AG20443 (cell line): ENCODE measurements at places on chromosomes 16 and 17.

GRCh38 chr16:13935408-13935807 is 15.5 kb downstream of the ERCC4 start:
- no peak for DNase-seq

DNA sequence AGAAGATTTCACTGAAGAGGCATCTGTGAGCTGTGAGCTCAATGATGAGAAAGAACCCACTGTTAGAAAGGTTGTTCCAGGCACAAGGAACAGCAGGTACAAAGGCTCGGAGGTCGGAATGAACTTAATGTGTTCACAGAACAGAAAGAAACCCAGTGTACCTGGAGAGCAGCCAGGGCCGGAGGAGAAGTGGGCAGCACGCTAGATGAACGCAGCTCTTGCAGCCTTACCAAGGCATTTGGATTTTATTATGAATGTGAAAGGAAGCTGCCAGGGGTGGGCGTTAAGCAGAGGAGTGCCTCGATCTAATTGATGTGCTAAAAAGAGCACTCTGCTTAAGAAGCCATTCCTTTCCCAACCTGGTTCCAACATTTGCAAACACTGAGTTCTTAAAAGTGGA is 19.0 kb downstream of the EEF2K start:
- no peak for DNase-seq

GRCh38 chr17:78409191-78409928 is 30.9 kb downstream of the PGS1 start:
- no peak for DNase-seq

DNA sequence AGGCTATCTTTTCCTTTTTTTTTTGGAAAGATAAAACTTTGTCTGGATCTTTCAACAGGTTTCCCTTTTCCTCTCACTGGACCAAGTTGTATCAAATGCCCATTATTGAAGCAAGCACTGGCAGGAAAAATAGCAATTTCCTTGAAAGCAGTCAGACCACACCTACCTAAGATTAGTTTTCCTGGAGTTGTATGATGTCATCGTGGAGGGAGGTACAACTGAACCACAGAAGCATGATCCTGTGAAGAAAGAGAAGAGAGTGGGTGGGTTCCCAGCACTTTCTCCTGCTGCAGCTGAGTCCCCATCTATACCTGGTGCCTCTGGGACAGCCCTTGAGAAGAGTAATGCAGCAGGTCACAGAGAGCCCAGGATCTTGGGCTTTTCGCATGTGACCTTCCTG is 63.6 kb upstream of the ERCC4 start:
- no peak for DNase-seq

- DNase-seq, result no peak
These were observed 395.5 kb downstream of the TMEM114 start for GRCh38 chr16:8194794-8195193.

- no peak for DNase-seq
These were observed 95.4 kb upstream of the TNRC6C start for GRCh38 chr17:77862890-77863813.

GRCh38 chr17:44916781-44917241 is 1.5 kb upstream of the GFAP start:
- DNase-seq, result peak; percentile 64

DNA sequence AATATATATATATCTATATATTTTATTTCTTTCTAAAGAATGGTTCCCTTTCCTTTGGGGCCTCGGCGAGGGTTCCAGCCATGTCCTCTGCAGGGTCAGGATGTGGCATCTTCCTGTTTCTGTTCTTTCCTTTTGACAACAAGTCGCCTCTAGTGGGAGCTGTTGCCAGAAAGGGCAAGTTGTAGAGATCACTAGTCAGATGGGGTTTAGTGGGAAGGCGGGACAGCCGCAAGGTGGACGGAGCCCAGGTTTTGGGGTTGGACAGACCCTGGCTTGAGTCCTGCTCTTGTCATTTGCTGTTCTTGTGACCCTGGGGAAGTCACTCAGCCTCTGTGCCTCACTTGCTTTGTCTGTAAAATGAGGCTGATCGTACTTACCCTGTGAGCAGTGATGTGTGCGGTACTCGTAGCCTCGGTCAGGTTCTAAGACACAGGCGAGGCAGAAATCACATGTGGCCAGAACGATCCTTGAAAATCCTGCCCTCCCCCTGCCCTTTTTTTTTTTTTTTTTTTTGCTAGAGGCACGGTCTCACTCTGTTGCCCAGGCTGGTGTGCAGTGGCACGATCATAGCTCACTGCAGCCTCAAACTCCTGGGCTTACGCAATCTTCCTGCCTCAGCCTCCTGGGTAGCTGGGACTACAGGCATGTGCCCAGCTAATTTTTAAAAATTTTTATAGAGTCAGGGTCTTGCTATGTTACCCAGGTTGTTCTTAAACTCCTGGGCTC is 80.1 kb downstream of the ABCC6 start:
- DNase-seq, result peak; percentile 37

DNA sequence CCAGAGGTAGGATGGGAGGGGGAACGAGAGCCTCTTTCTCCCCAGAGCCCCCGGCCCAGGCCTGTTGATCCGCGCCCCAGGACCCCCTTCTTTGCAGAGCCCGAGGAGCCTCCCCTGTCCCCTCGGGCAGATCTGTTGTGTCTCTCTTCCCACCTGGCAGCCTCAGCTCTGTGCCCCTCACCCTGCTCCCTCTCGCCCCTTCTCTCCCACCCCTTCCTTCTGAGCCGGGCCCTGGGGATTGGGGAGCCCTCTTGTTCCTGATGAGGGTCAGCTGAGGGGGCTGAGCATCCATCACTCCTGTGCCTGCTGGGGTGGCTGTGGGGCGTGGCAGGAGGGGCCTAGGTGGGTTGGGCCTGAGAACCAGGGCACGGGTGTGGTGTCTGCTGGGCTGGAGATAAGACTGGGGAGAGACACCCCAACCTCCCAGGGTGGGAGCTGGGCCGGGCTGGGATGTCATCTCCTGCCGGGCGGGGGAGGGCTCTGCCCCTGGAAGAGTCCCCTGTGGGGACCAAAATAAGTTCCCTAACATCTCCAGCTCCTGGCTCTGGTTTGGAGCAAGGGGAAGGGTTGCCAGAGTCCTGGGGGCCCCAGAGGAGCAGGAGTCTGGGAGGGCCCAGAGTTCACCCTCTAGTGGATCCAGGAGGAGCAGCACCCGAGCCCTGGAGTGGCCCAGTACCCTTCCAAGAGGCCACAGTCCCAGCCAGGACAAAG is 65.4 kb downstream of the MRC2 start:
- DNase-seq, result peak; percentile 65

GRCh38 chr16:27639561-27640276 is 89.8 kb downstream of the KATNIP start:
- DNase-seq, result peak; percentile 78

DNA sequence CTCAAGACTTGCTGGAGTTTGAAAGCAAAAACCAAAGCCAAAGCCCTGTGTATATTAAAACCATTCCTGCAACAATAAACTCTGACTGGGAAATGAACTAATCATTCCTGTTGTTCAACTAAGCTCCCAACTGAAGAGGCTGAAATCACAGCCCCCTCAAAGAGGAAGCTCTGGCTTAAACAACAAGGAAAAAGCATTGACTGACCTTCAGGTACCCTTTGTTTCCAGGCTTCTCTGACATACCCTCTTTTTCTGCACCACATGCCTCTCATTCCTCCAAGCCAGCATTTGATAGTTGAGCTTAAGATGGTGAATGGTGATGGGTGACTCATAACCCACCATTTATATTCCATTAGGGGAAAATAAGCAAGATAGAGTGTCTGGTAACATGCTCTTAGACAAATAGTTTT is 470.9 kb upstream of the SOX9 start:
- no peak for DNase-seq
